IMR-90 (cell line): ENCODE measurements at places on chromosomes 13 and 19. TPM values are rescaled to one million over a fixed set of nuclear protein-coding genes. Genes with fewer than 3 reads are reported as not detected.
A peak's percentile ranks its signal among the peaks of the same experiment; 100 is the strongest.

GRCh38 chr13:29733147-29733611 is 117.2 kb downstream of the UBL3 start:
- no peak for DNase-seq

DNA sequence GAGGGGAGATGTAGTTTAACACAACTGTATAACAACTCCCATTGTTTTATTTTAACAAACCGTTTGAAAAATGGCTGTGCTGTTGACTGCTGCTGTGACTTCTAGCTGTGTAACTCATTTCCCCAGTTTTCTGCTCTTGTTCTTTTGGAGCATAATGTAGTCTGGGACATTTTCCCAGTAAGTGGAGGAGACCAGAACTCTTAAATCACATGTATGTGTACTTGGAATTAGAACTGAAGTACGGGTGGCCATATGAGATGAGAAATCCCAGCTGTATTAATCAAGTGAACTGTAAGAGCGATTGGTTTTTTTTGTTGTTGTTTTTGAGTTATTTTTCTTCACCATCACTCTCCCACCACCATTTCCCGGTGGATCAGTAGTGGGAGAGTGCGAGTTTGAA is 49.4 kb upstream of the RNF113B start:
- no peak for DNase-seq

- DNase-seq = peak; percentile 94
Measured at GRCh38 chr19:7920519-7921301, 572 bp downstream of the SNAPC2 start.

- DNase-seq = no peak
Measured at GRCh38 chr19:17872251-17873001, 681 bp downstream of the SLC5A5 start.

- no peak for DNase-seq
Measured at GRCh38 chr19:35936738-35937268, 629 bp downstream of the LRFN3 start.

GRCh38 chr13:39039041-39039440 is 785 bp downstream of the NHLRC3 start:
- DNase-seq = no peak

- no peak for DNase-seq
Measured at GRCh38 chr13:57045826-57046546, 94.7 kb upstream of the PRR20A start.

DNA sequence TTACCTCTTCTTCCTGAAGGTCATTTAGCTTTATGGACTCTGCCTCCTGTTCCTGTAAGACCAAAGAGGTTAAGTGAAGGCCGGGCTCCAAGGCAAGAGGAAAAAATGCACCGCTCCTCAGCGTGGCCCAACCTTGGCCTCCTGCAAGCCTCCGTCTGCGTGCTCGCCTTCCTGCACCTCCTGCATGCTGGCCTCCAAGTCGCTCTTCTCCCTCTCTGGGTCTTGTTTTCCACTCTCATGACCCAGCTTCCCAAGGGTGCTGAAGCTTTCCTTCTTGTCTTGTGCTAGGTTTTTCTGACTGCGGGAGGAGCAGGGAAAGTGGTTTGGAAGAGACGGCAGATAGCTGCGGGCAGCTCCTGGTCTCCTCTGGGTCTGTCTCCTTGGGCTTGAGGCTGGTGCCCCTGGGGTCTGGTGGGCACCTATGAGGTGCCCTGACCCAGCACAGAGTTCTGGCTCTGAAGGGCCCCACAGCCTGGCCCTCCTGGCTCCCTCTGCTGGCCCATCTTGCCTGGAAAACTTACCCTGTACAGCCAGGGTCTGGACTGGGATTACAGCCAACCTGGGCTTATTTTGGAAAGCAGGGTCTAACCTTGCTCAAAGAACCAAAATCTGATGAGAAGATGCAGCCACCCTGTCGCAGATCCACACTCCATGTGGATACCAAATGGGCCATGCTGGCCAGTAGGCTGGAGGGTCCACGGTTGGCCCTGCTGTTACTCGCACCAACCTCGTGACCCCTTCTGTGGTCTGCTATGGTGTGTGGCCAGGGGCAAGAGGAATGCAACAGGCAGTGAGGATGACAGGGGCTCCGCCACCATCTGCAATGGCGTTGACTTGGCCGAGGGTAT is 5.2 kb downstream of the C13orf46 start:
- DNase-seq = no peak

DNA sequence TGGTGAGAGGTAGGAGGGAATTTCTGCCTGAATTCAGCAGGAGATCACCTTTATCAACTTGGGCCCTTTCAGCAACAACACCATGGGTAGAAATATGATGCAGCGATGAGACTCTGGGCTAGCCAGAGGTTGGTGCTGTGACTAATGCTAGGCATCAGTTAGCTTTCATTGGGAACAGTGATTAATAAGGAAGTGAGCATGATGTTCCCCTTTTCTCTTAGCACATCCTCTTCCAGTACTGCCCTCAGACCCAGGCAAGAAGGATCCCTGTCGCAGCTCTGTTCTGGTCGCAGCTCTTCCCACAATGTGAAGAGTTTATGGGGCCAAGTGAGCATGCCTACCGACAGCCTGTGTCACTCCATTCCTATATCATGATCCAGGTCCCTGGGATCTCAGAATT is 100.5 kb downstream of the FLT1 start:
- peak; percentile 34 for DNase-seq

The KLF16 gene
- 0.90 and 1.7 TPM in 2 replicates for total RNA-seq

The ZNF780B gene
- 14.7 and 19.9 TPM in 2 replicates for total RNA-seq
